ENCODE measurements at places on chromosomes 1 and 21.

GRCh38 chr21:34511787-34512455, at the start of gene KCNE1:
Gene KCNE1 (minus strand): TSS chr21:34512210. CDS start chr21:34449634, 62,576 bp downstream.
- H3K36me3 ChIP-seq, result peaks cover 12% of the 10 kb centered on the region
- H3K4me1 ChIP-seq, result no peaks in the 10 kb centered on the region
- peak; percentile 75 for DNase-seq
- no peaks in the 10 kb centered on the region for H3K27me3 ChIP-seq
- no peak within 1 kb of the TSS for H3K27ac ChIP-seq

GRCh38 chr1:109791495-109792043, 27.8 kb upstream of the EPS8L3 start:
- H3K4me1 ChIP-seq, result peaks cover 59% of the 10 kb centered on the region
- H3K27me3 ChIP-seq, result no peaks in the 10 kb centered on the region
- no peak overlapping the region for H3K4me3 ChIP-seq
- peak; percentile 55 for DNase-seq

- H3K4me3 ChIP-seq, result no peak overlapping the region
- H3K4me1 ChIP-seq, result no peaks in the 10 kb centered on the region
- DNase-seq, result no peak
- peaks cover 32% of the 10 kb centered on the region for H3K36me3 ChIP-seq
- H3K27me3 ChIP-seq, result no peaks in the 10 kb centered on the region
Measured at GRCh38 chr1:235460770-235461169, 43.5 kb downstream of the B3GALNT2 start.

DNA sequence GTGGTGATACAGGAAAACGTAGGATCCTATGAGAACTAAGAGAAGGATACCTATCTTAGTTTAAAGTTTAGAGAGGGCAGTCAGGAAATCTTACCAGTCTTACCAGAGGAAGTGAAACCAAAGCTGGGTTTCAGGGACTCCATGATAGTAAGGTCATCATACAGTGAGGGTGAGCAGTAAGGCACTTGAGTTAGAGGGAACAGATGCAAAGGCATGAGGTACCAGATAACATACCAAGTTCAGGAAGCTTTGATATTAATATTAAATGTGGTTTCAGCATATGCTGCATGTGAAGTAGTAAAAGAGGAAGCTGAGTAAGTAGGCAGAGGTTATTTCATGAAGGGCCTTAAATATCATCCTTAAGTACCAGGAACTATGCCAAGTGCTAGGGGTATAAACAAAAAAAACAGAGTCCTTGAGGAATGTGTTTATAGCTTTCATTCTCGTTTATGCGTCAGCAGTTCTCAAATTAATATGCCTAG, 16.9 kb downstream of the ATG4C start:
- H3K36me3 ChIP-seq, result peaks cover 8% of the 10 kb centered on the region
- no peaks in the 10 kb centered on the region for H3K4me1 ChIP-seq
- H3K27me3 ChIP-seq, result no peaks in the 10 kb centered on the region
- H3K27ac ChIP-seq, result no peak overlapping the region
- no peak overlapping the region for H3K4me3 ChIP-seq

DNA sequence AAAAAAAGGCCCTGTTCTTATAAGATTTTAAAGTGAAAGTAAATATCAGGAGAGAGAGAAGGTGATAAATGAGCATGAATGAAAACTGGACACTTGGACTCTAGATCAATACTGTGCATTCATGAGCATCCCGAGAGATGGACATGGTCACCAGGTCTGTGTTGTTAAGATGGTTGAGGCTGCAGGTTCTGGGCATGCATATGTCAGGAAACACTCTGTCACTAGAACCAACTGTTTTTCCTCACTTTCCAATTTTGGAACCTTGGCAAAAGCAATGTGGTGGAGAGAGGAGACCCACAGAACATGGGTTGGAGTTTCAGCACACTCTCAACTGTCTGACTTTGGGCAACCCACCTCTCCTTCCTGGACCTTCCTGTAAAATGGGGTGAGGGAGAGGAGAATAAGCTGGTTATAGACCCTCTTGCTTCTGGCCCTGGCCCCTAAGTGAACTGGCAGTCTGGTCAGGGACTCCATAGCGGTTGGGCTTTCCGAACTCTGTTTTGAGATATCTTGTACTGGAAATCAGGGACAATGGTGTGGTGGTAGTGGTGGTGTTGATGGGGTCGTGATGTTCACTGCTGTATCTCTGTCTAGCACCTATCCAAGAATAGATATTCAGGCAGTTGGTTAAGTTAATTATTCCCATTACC, 4.2 kb downstream of the MAN1C1 start:
- H3K36me3 ChIP-seq, result no peaks in the 10 kb centered on the region
- no peak overlapping the region for H3K4me3 ChIP-seq
- peaks cover 26% of the 10 kb centered on the region for H3K4me1 ChIP-seq
- H3K27me3 ChIP-seq, result no peaks in the 10 kb centered on the region
- no peak for DNase-seq
- H3K27ac ChIP-seq, result no peak overlapping the region

- H3K4me3 ChIP-seq, result no peak overlapping the region
- peaks cover 16% of the 10 kb centered on the region for H3K4me1 ChIP-seq
- H3K27me3 ChIP-seq, result no peaks in the 10 kb centered on the region
Measured at GRCh38 chr1:2381741-2382620, 9.4 kb downstream of the MORN1 start.

DNA sequence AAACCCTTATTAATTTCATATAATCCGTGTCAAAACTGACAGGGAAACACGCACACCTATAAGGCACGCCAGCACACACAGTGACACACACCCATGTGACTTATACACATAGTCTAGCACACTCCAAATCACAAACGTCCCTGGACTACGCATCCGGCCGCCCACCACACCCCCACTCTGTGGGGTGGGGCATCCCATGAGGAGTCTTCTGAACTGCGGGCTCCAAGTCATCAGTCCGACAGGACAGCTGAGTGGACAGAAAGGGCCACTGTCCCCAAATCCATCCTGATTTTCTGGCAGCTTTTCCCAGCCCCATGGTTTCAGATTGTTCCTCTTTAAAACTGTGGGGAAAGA, 829 bp downstream of the PEA15 start:
- H3K27me3 ChIP-seq, result no peaks in the 10 kb centered on the region
- H3K27ac ChIP-seq, result peak overlapping the region; percentile 97
- peak overlapping the region; percentile 92 for H3K4me3 ChIP-seq
- H3K4me1 ChIP-seq, result no peaks in the 10 kb centered on the region

DNA sequence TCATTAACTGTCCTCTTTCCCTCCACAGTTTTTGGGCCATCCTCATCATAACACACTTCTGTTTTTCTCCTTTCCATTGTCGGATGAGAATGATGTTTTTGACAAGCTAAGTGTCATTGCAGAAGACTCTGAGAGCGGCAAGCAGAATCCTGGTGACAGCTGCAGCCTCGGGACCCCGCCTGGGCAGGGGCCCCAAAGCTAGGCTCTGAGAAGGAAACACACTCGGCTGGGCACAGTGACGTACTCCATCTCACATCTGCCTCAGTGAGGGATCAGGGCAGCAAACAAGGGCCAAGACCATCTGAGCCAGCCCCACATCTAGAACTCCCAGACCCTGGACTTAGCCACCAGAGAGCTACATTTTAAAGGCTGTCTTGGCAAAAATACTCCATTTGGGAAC, 28.6 kb upstream of the IFNAR1 start:
- peaks cover 55% of the 10 kb centered on the region for H3K36me3 ChIP-seq
- no peaks in the 10 kb centered on the region for H3K27me3 ChIP-seq
- H3K4me3 ChIP-seq, result no peak overlapping the region
- no peak for DNase-seq

DNA sequence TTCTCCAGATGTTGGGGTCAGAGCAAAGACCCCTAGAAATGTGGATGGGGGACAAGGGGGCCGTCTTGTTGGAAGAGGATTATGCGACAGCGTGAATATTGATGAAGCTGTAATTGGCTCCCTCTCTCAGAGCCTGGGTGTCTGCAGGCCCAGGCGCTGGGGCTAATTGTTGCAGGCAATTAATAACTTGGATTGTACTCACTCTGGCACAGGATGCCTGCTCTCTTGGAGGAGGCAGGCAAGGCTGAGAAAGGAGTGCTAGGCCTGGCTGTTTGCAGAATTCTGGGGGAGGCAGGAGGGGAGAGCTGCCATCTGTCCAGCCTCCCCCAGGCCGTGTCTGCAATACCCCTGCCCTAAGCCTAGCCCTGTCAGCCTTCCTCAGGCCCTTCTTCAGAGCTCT, 4.1 kb upstream of the DISP3 start:
- no peaks in the 10 kb centered on the region for H3K36me3 ChIP-seq
- peaks cover 64% of the 10 kb centered on the region for H3K27me3 ChIP-seq
- DNase-seq, result no peak

- no peaks in the 10 kb centered on the region for H3K4me1 ChIP-seq
- no peaks in the 10 kb centered on the region for H3K27me3 ChIP-seq
- H3K36me3 ChIP-seq, result no peaks in the 10 kb centered on the region
Measured at GRCh38 chr1:189141056-189141455, 1336.6 kb downstream of the BRINP3 start.
